ENCODE measurements at places on chromosomes 11 and 22. TPM values are rescaled to one million over a fixed set of nuclear protein-coding genes. Genes with fewer than 3 reads are reported as not detected.

KREMEN1 gene
- not detected for total RNA-seq

OR5P2 gene
- total RNA-seq = not detected

OR4S1 gene
- not detected for total RNA-seq

CRYBB2 gene
- total RNA-seq = not detected
